ENCODE measurements at places on chromosomes 3 and 15.

DNA sequence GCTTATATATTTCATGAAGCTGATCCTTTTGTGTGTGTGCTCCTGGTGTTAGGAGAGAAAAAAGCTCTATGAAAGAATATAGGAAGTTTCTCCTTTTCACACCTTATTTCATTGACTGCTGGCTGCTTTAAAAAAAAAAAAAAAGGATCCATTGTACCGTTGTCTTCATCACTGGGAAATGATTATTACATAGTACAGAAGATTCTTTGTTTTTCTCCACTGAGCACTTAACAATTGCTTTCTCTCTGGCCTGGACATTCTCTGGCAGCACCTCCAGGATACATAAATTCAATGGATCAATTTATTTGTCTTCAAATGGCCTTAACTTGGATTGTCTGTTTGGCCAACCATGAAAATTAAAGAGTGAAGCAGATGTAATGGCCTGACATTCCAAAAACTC is 37.2 kb downstream of the DPH3 start:
- no peak for DNase-seq

- no peak for DNase-seq
Observed at GRCh38 chr15:84103345-84103744, 132.2 kb upstream of the GOLGA6L4 start.

DNA sequence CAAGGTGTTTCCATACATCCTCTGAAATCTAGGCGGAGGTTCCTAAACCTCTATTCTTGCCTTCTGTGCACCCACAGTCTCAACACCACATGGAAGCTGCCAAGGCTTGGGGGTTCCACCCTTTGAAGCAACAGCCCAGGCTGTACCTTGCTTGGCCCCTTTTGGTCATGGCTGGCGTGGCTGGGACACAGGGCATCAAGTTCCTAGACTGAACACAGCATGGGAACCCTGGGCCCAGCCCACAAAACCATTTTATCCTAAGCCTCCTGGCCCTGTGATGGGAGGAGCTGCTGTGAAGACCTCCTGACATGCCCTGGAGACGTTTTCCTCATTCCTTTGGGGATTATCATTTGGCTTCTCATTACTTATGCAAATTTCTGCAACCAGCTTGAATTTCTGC is 739.0 kb upstream of the NECTIN3 start:
- DNase-seq, result no peak

- no peak for DNase-seq
Observed at GRCh38 chr15:80464951-80465625, 60.9 kb downstream of the ARNT2 start.

DNA sequence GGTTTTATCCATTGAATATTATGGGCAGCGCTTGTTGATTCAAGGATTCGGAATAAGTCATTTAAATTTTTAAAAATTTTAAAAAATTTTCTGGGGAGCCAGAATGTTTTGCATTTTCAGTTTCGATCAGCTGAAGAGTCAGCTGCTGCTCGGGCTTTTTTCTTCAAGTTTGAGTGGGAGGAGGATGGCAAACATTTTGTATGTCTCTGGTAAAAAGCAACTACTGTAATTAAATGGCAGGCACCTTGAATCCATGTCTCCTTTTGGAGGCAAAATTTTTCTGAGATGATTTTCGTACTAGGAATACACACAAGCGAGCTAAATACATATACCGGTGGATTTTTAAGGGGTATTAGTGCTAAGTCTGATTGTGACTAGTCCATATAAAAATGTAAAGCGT is 612 bp downstream of the C3orf38 start:
- no peak for DNase-seq

DNA sequence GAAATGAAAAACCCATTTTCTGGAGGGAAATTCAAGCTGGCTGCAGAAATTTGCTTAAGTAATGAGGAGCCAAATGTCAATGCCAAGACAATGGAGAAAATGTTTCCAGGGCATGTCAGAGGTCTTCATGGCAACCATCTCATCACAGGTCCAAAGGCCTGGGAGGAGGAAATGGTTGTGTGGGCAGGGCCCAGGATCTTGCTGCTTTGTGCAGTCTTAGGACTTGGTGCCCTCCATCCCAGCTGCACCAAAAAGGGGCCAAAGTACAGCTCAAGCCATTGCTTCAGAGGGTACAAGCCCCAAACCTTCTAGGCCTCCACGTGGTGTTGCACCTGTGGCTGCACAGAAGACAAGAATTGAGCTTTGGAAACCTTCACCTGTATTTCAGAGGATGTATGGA is 59.3 kb downstream of the POMGNT2 start:
- DNase-seq, result no peak

- no peak for DNase-seq
Observed at GRCh38 chr3:71987089-71987735, 202.3 kb upstream of the PROK2 start.

- DNase-seq, result no peak
Observed at GRCh38 chr3:171781711-171782127, 28.6 kb downstream of the PLD1 start.

DNA sequence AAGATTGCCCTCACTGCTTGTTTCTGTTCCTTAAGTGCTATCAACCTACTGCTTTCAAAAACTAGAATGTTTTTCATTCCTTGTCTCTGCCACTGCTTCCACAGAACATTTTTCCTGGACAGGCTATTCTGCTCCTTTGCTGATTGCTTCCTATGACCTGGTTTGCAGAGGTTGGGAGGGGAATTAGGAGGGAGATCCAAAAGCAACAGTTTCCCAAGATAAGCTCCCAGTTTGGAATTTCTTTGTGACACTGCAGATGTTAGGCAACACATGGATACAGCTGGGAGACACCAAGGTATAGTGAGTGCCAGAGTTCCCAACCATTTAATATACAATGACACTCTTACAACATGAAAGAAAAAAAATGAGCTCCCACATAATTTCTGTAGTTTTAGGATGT is 1036.5 kb downstream of the ROBO2 start:
- DNase-seq, result no peak

DNA sequence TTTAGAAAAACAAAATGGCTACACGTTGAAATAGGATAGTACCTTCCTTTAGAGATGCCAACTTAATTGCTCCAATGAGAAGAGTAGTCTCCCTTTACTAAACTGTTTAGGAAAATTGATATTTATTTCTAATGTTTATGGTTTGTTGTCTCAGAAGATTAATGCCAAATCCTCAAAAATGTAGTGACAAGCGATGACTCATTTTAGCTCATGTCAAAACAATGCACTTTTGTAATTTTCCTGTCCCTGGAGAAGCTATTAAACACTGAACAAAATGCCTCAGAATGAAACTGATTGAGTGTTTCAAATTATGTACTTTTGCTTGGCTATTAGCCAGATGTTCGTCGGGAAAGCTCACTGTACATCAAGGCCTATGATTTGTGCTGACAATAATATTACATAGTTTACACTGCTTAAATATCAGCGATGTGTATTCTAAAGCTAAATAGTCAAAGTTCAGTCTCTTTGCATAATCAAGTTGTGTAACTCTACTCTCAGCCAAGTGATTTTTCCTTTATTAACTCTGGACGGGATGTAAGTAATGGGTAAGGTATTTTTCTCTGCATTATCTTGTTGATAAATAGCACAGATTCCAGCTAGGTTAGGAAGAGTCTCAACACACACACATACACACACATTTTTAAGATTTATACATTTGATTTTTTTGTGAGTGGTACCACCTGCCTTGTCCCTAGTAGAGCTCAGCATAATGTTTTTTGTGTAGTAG is 83.7 kb downstream of the CMSS1 start:
- DNase-seq, result no peak

DNA sequence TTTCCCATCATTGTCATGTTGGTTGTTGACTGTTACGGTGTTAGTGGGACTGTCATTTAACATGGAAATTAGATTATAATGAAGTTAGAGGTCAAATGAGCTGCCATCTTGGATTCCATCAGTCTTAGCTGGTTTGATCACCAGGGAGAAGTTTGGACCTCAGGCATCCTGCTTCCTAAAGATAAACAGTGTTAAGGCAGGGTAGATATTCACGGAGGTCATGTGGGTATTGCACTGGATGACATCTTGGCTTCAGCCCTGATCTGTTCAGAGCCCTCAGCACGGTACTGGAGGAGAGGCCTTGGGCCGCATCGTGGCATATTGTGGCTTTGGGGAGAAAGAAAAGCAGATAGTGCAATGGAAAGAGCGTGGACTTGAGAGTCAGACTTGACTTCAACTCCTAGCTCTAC is 11.1 kb upstream of the MUC20 start:
- no peak for DNase-seq

DNA sequence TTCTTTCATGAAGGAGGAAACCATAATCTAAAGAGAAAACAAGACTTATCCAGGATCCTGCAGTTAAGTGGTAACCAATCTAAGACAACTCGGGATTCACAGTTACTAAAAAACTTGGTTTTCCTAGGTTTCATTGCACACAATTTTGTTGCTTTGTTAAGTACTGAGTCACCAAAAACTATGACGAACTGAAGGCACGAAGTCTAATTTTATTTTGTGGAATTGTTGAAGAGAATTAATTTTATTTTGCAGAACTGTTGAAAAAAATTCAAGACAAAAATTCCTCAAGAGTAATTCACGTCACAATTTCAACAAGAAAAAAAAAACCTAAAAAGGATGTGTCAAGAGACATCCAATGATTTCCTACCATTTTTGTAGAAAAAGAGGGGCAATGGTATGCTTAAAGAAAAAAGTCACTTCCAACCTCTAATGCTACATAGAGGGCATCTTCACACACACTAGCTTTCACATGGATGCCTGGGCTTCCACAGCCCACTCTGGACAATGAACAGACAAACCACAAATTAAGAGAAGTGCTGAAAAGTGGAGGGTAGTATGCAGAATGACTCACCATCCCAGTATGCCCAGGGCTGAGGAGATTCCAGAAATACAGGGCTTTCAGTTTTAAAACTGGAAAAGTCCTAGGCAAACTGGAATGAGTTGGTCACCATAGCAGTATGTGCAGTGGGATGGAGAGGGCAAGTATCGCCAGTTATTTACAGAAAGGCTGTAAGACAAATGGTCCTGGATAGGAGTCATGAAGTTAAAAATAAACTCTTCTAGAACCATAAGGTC is 29.2 kb downstream of the PLOD2 start:
- no peak for DNase-seq

Data from renal cortex interstitium (tissue), 15 donors.